Left renal cortex interstitium (tissue), 4 donors: ENCODE measurements at places on chromosomes 12 and 14.

GRCh38 chr14:44384093-44384492 is 123.0 kb downstream of the FSCB start:
- no peak for DNase-seq

GRCh38 chr14:29905543-29905942 is 22.1 kb downstream of the PRKD1 start:
- DNase-seq: no peak

GRCh38 chr12:13348464-13348863 is 151.9 kb downstream of the EMP1 start:
- no peak for DNase-seq

- DNase-seq: no peak
Measured at GRCh38 chr12:93203361-93203760, 174.4 kb upstream of the NUDT4 start.

DNA sequence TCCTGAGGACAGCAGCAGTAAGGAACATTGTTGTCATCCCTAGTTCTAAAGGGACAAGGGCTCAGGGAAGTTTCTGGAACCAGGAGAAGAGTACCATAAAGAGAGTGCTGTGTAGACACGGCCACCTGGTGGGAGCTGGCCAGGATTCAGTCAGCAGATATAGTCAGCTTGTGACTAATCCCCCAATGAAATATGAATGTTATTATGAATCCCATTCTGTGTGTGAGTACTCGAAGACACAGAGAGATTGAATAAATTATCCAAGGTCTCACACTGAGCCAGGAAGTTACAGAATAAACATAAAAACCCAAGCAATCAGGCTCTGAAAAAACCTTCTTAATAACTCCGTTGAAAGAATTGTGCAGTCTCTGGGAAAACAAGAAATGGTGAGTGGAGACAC is 1359.5 kb downstream of the AACS start:
- DNase-seq: no peak

DNA sequence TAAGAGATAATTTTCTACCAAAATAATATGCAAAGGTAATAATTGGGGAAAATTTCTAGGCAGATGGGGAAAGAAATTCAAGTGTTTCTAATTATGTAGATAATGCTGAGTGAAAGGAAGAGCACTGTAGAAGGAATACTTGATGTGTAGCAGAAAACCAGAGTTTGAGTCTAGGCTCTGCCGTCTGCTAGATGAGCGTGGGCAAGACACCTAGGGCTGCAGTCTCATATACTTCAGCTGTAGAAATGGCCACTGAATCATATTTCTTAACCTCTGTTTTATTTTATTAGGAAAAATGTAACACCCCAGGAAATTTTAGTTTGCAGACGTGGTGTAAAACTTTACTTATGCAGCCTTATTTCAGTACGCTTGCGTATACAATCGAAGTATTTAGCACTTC is 59.8 kb upstream of the SLC38A2 start:
- no peak for DNase-seq

DNA sequence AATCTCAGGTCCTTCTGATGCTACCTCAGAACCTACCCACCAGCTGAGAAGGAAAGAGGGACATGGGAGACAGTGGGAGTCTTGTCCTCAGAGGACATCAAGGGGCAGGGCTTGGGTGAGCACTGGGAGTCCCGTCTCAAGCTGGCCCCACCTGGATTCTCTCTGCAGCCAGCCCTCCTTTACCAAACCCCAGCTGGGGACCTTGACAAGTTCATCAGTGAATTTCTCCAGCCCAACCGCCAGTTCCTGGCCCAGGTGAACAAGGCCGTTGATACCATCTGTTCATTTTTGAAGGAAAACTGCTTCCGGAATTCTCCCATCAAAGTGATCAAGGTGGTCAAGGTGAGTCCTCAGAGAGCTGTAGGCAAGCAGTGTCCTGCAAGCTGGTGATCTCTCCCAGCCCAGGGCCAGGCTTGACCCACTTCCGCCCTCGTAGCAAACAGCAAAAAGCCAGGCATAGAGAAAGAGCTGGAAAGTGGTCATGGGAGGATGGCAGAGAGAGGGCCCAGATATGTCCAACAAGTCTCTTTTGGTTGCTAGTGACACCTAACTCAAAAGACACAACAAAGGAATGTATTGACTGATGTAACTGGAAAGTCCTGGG is 14.2 kb upstream of the OAS2 start:
- no peak for DNase-seq

DNA sequence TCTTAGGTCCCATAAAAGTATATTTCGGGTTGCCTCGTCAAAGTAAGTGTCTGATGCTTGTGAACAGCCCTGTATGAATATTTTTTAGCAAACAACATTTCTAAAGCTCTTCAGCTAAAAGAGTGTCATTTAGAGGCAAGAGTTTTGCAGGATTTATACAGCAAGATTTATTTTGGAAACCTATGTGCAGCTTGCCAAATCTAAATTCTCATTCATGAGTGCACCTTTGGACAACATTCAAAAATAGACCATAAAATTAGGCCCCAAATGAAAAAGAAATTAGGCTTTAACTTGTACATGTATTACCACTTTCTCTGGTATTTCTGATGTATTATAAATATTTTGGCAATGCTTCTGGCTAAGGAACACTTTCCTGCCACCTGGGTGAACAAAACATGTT is 224.4 kb upstream of the PDZRN4 start:
- no peak for DNase-seq

- no peak for DNase-seq
Measured at GRCh38 chr12:20469756-20470155, 101.4 kb downstream of the PDE3A start.

- no peak for DNase-seq
Measured at GRCh38 chr14:90548455-90548854, 151.6 kb downstream of the CALM1 start.

DNA sequence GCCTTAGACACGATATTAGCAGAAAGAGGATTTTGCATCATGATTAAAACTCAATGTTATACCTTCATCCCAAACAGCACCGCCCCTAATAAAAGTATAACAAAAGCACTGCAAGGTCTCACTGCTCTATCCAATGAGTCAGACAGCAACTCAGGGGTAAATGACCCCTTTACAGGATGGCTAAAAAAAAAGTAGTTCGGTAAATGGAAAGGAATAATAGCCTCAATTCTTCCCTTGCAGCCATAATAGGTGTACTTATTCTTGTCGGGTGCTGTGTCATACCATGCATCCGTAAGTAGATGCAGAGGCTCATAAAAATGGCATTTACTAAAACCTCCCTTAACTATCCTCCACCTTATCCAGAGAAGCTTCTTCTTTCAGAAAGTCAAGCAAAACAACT is 53.9 kb upstream of the AP4S1 start:
- no peak for DNase-seq

DNA sequence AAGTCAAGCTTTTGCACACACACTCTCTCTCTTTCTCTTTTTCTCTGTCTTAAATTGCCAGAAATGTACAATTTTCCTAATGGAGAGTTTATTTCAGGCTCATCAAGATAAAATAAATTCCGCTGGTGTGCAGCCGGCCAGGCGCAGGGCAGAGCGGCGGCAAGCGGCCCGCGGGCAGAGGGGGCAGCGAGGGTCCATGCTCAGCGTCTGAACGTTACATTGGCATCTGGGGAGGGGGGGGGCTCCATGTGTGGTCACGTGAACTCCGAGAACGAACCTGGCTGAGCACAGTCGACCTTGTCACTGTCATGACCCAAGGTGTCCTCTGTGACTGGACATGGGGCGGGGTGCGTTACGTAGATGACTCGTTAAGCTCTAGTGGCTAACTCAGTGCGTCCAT is 23.8 kb upstream of the FZD10 start:
- no peak for DNase-seq

- no peak for DNase-seq
Measured at GRCh38 chr12:56658921-56659320, 13.1 kb upstream of the ATP5F1B start.

DNA sequence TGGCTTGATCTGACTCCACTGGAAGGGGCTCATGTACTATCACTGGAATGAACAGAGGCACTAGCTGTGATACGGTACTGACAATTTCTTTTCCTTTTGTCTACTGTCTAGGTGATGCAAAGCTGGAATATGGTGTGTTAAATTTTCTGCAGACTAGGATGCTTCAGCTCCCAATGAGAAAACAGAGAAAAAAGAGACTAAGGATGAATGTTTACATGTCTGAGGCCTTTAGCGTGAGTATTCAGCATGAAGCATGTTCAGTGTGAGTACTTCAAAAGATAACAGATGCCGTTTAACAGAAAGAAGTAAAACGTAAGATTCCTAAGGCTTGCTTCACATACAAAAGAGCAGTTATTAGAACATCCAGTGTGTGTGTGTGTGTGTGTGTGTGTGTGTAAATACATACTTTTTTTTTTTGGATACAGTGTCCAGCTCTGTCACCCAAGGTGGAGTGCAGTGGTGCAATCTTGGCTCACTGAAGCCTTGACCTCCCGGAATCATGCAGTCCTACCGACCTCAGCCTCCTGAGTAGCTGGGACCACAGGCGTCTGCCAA is 92.3 kb upstream of the FERMT2 start:
- no peak for DNase-seq

- no peak for DNase-seq
Measured at GRCh38 chr12:51890511-51891171, 2.7 kb downstream of the ANKRD33 start.

DNA sequence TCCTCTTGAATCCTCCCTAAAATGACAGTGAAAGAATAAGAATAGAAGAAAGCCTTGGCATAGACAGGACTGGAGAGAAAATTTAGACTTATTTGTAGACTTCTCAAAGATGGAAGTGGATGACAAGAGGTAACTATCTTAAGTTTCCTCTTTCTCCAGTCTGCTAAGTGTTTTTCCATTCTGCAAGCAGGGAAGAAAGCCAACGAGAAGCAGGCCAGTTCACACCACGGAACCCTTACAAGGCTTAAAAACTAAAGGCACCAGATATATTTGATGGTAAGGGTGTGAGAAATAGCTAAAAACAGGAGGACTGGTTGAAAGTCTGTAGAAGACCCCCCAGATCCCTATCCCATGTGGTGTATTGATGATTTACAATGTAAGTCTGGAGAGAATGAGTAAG is 82.9 kb upstream of the GPHB5 start:
- no peak for DNase-seq

- DNase-seq: no peak
Measured at GRCh38 chr12:537772-538171, 78.0 kb downstream of the B4GALNT3 start.

DNA sequence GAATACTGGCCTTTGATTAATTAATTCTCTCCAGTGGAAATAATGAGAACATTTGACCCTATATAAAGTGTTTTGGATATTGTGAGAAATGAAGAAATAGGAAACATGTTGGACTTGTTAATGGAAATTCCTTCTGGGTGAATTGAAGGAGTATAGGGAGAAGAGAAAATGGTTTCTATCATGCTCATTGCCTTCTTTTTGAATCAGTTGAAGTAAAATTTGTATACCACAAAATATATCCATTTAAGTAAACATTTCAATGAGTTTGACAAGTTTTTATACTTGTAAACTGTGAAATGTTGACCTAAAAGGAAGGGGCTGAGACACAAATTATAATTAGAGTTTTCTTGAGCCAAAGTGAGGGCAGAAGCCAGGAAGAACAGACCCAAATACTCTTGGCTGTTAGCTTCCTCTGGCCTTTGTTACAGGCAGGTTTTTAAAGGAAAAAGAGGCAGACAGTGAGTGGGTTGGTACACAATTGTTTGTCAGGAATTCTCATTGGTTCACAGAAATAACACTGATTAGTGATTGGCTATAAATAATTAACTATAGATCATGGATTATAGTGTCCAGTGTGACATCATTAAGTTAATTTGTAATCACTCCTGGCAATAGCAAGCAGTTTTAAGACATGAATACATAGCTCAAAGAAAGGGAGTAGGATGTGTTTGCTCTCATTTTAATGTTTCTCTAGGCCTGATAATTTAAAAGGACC is 826 bp downstream of the ZNF705A start:
- DNase-seq: no peak

GRCh38 chr14:54649056-54649455 is 82.1 kb downstream of the SAMD4A start:
- DNase-seq: no peak

- DNase-seq: no peak
Measured at GRCh38 chr14:89123851-89124250, 293.2 kb downstream of the FOXN3 start.

- no peak for DNase-seq
Measured at GRCh38 chr14:76089575-76089974, 62.1 kb upstream of the GPATCH2L start.

GRCh38 chr12:79549531-79550271 is 141.1 kb downstream of the PAWR start:
- DNase-seq: no peak
